Stimulated activated CD8-positive, alpha-beta memory T cell treated with anti-CD3 and anti-CD28 coated beads, Interleukin-7, amount 100 ng/mL, for 24 hours (primary cell): ENCODE measurements at places on chromosomes 7 and 10.

DNA sequence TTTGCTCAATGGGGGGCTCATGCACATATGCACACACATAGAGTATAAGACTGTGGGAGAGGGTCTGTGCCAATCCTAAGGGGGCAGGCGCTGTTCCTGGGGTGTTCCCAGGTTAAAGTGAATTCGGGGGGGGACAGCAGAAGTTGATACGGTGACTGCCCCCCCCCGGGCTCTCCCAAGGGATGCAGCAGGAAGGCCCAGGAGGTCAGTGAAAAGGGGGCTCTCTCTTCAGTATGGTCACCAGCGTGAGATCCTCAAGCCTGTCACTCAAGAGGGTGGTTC is 32.4 kb downstream of the SPDYE6 start:
- DNase-seq, result no peak

GRCh38 chr10:77430530-77430929 is 207.1 kb downstream of the KCNMA1 start:
- DNase-seq, result no peak

GRCh38 chr10:9786101-9786500 is 1231.6 kb upstream of the CELF2 start:
- DNase-seq, result no peak

DNA sequence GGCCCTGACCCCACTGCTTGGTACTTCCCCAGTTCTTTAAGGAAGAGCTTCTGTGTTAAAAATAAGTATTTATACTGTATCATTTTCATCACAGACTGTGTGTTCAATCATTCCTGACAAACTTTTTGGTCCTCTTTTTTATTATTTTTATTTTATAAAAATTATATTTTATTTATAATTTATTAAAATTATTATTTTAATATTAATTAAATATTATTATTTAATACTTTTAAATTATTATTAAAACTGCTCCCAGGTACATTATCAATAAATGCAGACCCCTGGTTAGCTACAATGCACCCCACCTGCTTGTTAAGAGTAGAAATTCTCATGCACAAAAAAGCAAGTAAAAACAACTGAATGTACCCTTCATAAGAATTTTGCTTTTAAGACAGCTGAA is 172.0 kb downstream of the GLI3 start:
- DNase-seq, result no peak

DNA sequence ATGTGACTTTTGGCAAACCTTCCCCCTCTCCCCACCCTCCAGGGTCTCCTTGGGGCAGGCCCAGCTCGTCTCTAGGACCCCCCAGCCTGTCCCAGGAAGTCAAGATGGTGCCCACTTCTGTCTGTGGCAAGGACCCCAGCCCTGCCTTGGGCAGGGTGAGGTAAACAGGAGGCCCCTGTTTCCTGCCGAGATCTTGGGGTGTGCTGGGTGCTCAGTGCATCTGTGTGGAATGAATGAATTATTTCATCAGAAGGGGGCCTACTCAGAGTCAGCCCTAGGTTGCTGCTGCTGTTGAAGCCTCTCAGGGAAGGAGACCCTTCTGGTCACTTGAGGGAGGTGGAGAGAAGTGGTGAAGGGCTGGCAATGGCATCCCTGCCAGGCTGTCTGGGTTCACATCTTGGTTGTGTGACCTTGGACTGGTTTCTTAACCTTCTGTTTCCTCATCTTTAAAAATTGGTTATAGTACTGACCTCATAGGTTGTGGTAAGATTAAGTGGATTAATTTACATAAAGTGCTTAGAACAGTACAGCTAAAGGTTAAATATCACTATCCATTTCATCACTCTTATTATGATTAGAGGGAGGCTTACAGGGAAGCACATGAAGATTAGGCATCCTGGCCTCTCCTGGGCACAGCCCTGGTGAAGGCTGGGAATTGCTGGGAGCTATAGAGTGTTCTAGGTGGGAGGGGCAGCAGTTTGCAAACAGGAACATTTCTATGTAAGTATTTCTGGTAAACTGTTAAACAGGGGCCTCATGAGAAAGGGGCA is 67.7 kb downstream of the ZMIZ1 start:
- no peak for DNase-seq

GRCh38 chr10:68826764-68827591 is at the start of gene STOX1:
STOX1 (plus strand) TSS chr10:68827531; CDS start chr10:68827624, 93 bp downstream.
- peak; percentile 14 for DNase-seq

- DNase-seq, result no peak
Measured at GRCh38 chr7:143027032-143027431, at the start of gene OR9A2. OR9A2 (minus strand) TSS chr7:143027132; CDS start chr7:143027132, 0 bp downstream.

DNA sequence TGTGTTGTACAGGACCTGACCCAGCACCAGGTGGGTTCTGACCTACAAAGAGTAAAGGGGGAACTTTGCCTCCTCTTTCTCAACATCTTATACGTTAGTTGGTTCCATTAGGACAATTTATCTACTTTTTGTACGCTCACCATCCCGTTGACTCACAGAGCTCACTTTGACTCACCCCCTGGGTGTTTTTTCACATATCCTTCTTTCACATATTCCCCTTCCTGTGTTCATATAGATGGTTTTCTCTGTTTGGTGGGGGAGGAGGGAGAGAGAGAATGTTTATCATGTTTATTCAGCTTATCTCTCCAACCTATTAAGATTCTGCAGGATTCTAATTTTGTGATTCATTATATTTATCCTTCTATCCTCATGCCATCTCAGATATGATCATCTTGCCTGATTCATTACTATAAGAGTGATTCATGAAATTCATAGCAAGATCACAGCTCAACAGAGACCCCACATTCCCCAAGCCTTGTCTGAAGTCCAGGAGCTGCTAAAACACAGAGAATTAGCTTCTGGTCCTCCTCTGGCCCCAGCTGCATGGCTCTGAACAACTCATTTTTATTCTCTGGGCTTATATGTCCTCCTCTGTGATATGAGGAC is 37.2 kb downstream of the PRSS2 start:
- DNase-seq, result no peak

- no peak for DNase-seq
Measured at GRCh38 chr7:2651847-2652735, 20.3 kb downstream of the TTYH3 start.

- no peak for DNase-seq
Measured at GRCh38 chr10:68897336-68897741, 3.8 kb upstream of the DDX50 start.

DNA sequence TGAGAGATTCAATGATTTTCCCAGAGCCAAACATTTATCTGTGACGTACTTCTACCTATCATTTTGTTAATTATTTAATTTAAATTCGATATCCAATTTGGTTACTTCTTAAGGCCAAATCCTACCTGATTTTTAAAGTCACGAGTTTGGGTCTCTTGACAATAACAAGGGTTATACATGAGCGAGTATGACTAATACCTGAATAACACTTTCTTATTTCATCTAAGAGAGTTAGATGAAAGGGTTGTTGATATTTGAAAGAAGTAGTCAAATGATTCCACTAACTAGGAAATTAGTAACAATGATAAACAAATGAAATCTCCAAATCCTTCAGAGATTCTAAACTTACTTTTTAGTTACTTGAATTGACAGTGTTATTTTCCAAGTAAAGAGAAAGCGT is 1086.9 kb downstream of the XPNPEP1 start:
- no peak for DNase-seq

DNA sequence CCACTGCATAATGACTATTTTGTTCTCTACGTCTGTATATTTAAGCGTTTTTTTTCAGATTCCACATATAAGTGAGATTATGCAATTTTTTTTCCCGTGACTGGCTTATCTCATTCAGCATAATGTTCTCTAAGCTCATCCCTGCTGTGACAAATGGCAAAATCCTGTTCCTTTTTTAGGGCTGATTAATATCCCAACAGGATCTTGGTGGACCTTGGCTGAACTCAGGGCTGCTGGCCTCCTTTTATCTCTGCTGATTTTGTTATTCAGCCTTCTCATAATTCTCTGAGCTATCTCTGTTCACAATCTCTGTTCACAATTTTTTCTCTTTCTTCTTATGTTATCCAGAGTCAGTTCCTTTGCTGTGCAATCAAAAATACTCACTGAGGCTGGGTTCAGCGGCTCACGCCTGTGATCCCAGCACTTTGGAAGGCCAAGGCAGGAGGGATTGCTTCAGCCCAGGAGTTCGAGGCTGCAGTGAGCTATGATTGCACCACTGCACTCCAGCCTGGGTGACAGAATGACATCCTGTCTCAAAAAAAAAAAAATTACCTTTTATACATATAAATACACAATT is 1035.9 kb upstream of the AUTS2 start:
- no peak for DNase-seq

- DNase-seq, result no peak
Measured at GRCh38 chr7:3922175-3922635, 621.2 kb downstream of the SDK1 start.

DNA sequence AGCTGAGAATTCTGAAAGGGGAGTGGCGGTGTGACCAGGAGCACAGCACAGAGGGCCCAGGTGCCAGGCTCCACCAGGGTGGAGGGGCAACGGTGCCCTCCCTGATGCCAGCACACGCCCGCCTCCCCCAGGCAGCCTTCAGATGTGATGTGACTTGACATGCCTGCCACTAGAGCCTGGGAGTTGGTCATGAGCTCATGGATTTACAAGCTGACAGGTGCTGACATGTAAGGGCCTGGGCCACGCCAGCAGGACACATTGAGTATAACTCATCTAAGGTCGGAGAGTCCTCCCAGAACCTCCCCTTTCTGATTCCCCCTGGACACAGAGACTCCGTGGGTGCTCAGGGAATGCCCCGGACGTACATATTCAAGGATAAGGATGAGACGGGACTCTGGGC is 74.2 kb downstream of the LSM5 start:
- DNase-seq, result no peak
